IMR-90 (cell line): ENCODE measurements at places on chromosomes 16 and 17. TPM values are rescaled to one million over a fixed set of nuclear protein-coding genes. Genes with fewer than 3 reads are reported as not detected.

- DNase-seq: peak; percentile 53
Observed at GRCh38 chr16:85172455-85173145, 60.3 kb upstream of the CIBAR2 start.

DNA sequence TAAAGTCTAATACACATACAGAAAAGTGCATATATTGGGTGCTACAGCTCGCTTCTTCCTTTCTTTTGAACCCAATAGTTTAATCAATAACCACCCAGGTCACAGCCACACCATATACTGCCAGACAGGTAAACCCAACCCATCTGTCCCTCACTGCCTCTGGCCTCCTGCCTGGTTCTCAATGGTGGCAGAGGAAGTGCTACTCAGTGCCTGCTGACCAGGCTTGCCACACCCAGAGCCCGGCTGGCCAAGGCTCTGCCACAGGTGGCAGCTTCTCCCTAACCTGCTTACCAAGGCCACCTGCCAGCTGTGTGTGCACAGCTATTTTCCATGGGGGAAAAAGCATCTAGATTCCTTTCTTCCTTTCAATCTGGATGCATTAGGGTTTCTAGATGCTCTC lies 584 bp downstream of the PMP22 start:
- no peak for DNase-seq

- no peak for DNase-seq
Observed at GRCh38 chr17:54898576-54898975, 2.1 kb upstream of the TOM1L1 start.

DNA sequence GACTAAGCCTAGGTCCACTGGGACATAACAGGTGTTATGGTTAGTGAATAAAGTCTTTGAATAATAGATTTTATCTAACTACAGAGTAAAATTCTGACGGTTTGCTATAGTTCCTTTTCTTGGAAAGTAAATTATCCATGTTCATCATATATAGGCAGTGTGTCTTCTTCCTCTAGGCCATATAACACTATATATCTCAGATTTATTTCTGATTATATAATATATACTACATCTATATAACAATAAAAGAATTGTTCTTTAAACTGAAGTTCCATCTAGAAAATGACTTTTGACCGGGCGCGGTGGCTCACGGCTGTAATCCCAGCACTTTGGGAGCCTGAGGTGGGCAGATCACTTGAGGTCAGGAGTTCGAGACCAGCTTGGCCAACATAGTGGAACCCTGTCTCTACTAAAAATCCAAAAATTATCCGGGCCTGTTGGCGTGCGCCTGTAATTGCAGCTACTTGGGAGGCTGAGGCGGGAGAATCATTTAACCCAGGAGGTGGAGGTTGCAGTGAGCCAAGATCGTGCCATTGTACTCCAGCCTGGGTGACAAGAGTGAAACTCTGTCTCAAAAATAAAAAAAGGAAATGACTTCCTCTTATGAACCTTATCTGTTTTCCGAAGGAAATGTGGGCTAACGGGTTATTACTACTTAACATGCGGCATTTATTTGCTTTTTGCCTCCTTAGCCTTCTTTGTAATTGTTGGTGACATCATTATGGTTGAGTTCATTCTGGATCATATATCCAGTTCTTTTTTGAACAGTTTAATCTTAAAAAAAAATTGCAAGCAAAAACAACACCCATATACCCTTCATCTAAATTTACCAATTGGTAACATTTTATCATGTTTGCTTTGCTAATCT lies 29.2 kb downstream of the NOL11 start:
- no peak for DNase-seq

GRCh38 chr17:63491977-63492618 lies 15.2 kb downstream of the ACE start:
- DNase-seq: no peak

RNF43 gene
- under 0.01 TPM in 2 replicates for total RNA-seq

CHRNB1 gene
- 4.2 and 4.3 TPM in 2 replicates for total RNA-seq

HYDIN gene
- total RNA-seq: under 0.01 and 0.18 TPM in 2 replicates

MYH3 gene
- total RNA-seq: 0.28 and 0.54 TPM in 2 replicates

TMIGD1 gene
- not detected in 2 replicates for total RNA-seq

USP31 gene
- 3.4 and 3.9 TPM in 2 replicates for total RNA-seq
